ENCODE measurements at places on chromosomes 7 and 10.

DNA sequence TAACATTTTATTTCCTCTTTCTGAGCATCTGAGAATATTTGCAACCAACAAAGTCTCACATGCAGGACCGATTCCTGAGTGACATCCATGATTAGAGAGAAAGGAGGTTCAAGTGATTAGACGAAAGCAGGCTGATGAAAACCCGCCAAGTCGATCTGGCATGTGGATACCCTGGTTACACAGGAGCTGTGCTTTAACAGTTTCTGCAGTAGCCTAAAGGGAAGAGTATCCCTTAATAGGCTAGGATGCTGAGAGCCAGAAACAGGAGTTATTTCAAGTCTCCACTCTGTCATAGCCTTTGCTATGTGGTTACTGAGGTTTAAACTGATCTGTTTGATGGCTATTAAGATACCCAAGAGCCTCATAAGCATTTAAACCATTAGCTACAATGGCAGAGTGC, 82.5 kb downstream of the PRKCQ start:
- no peak for DNase-seq

GRCh38 chr7:105387508-105388355, 989 bp downstream of the SRPK2 start:
- peak; percentile 27 for DNase-seq

GRCh38 chr10:98445200-98445812, 1.4 kb downstream of the HPS1 start:
- no peak for DNase-seq

DNA sequence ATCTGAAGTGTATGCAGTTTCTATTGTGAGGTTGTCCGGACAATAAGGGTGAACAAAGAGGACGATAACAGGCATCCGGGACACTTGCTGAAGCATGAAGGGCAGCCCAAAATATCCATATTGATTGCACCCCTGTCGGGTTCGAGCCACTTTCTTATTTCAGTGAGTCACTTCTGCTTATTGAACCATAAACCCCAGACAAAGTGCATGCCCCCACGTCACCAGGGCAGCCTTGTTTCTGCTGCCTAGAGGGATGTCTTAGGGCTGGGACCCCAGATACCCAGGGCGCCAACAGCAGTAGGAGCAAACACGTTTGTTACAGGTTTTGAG, 175.3 kb upstream of the LYZL1 start:
- DNase-seq = no peak

- no peak for DNase-seq
These were observed 44.6 kb upstream of the TES start for GRCh38 chr7:116165717-116166116.

- no peak for DNase-seq
These were observed 12.8 kb downstream of the MDFIC start for GRCh38 chr7:114934713-114935112.

GRCh38 chr7:31825576-31825975, 138.6 kb downstream of the PPP1R17 start:
- no peak for DNase-seq

GRCh38 chr7:23938937-23939552, 229.0 kb downstream of the STK31 start:
- DNase-seq = peak; percentile 41
